ENCODE measurements at places on chromosomes 4 and X. TPM values are rescaled to one million over a fixed set of nuclear protein-coding genes. Genes with fewer than 3 reads are reported as not detected.

KCNE5 gene
- 1.9 TPM for total RNA-seq

CSAG3 gene
- not detected for total RNA-seq

MID1 gene
- total RNA-seq: 47.1 TPM

TMEM192 gene
- total RNA-seq: 14.3 TPM

KIT gene
- 18.7 TPM for total RNA-seq

PGAM4 gene
- not detected for total RNA-seq

MFAP3L gene
- total RNA-seq: 1.7 TPM

SPANXN3 gene
- not detected for total RNA-seq

GDPD2 gene
- total RNA-seq: 6.0 TPM

TMSB15A gene
- 233 TPM for total RNA-seq

ITM2A gene
- total RNA-seq: 0.93 TPM

CYSLTR1 gene
- not detected for total RNA-seq

PRR32 gene
- total RNA-seq: not detected

SSX4B gene
- not detected for total RNA-seq

COX7B gene
- 220 TPM for total RNA-seq

ELF4 gene
- 0.86 TPM for total RNA-seq

GATA1 gene
- total RNA-seq: not detected

RAP1GDS1 gene
- total RNA-seq: 46.0 TPM

CT45A8 gene
- total RNA-seq: not detected

OSTC gene
- 135 TPM for total RNA-seq

NKX1-1 gene
- not detected for total RNA-seq

SOWAHD gene
- 0.40 TPM for total RNA-seq

INPP4B gene
- total RNA-seq: 7.0 TPM

UCHL1 gene
- 285 TPM for total RNA-seq

F8A3 gene
- 5.2 TPM for total RNA-seq

USP17L11 gene
- not detected for total RNA-seq

TRIML2 gene
- total RNA-seq: not detected

ZCCHC18 gene
- 9.3 TPM for total RNA-seq

PCDH11X gene
- 1.9 TPM for total RNA-seq

DDIT4L gene
- 0.14 TPM for total RNA-seq

ATOH1 gene
- not detected for total RNA-seq

RNF113A gene
- total RNA-seq: 11.5 TPM

MAGEA8 gene
- not detected for total RNA-seq

FAM9C gene
- 0.25 TPM for total RNA-seq

MBNL3 gene
- 21.8 TPM for total RNA-seq

MAGEB18 gene
- total RNA-seq: not detected

GPRASP2 gene
- 20.9 TPM for total RNA-seq

L1CAM gene
- total RNA-seq: 133 TPM

EGF gene
- total RNA-seq: 0.84 TPM

NAP1L3 gene
- 34.6 TPM for total RNA-seq

MAGEE2 gene
- not detected for total RNA-seq
